Neuronal stem cell (in vitro differentiated cells): ENCODE measurements at places on chromosomes 1 and 21.
A peak's percentile ranks its signal among the peaks of the same experiment; 100 is the strongest.

GRCh38 chr1:232209357-232209756 is 420.6 kb downstream of the SIPA1L2 start:
- H3K4me3 ChIP-seq, result no peak overlapping the region
- no peaks in the 10 kb centered on the region for H3K27me3 ChIP-seq
- DNase-seq, result no peak

DNA sequence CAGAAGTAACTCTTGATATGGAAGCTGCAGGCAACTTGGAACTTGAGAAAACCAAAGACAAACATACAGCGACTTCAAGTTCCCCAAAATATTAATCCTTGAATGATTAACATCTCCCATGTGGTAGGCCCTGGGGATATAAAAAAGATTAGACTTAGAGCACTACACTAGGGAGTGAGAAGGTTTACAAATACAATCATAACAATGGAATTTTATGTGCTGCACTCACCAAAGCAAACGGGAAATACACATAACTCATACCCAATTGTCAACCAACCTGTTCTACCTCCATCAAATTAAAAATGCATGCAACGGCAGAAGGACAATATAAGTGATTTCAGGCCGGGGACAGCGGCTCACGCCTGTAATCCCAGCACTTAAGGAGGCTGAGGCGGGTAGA is 3.7 kb downstream of the SMYD3 start:
- no peak overlapping the region for H3K27ac ChIP-seq
- no peak overlapping the region for H3K4me3 ChIP-seq
- H3K27me3 ChIP-seq, result no peaks in the 10 kb centered on the region

- no peaks in the 10 kb centered on the region for H3K27me3 ChIP-seq
- no peak overlapping the region for H3K4me3 ChIP-seq
- DNase-seq, result no peak
- no peak overlapping the region for H3K27ac ChIP-seq
- no peaks in the 10 kb centered on the region for H3K36me3 ChIP-seq
Measured at GRCh38 chr1:29485096-29485925, 249.0 kb downstream of the PTPRU start.

- H3K27me3 ChIP-seq, result no peaks in the 10 kb centered on the region
- H3K4me3 ChIP-seq, result no peak overlapping the region
- H3K27ac ChIP-seq, result no peak overlapping the region
- peaks cover 6% of the 10 kb centered on the region for H3K4me1 ChIP-seq
- no peak for DNase-seq
Measured at GRCh38 chr1:58282623-58283387, 263.7 kb downstream of the OMA1 start.

GRCh38 chr1:10924030-10924429 is 88.4 kb upstream of the TARDBP start:
- no peaks in the 10 kb centered on the region for H3K27me3 ChIP-seq
- no peaks in the 10 kb centered on the region for H3K4me1 ChIP-seq
- H3K36me3 ChIP-seq, result no peaks in the 10 kb centered on the region
- no peak overlapping the region for H3K27ac ChIP-seq
- no peak overlapping the region for H3K4me3 ChIP-seq

DNA sequence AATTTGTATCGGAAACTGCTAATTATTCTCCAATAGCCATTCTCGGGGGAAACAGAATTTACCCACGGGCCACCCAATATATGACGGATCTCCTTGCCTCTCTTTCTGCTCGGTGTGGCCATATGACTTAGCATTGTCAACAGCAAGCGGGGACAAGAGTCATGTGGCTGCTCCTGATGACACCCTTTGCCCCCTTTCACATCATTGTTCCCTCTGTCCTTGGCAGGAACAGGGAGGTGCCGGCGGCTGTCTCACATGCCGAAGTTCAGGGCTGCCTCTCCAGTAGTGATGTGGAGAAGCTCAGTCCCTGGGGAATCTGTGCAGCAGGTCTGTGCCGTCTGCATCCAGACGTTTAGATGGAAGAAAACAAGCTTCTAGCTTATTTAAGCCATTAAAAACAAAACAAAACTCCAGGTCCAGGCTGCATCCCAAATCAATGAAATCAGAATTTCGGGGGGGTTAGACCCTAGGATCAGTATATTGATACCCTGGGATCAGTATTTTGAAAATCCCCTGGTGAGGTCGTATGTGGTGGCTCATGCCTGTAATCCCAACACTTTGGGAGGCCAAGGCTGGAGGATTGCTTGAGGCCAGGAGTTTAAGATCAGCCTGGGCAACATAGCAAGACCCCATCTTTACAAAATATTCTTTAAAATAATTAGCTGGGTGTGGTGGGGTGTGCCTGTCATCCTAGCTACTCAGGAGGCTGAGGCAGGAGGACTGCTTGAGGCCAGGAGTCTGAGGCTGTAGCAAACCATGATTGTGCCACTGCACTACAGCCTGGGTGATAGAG is 10.8 kb downstream of the MYOM3 start:
- H3K4me1 ChIP-seq, result no peaks in the 10 kb centered on the region
- H3K36me3 ChIP-seq, result no peaks in the 10 kb centered on the region
- no peak for DNase-seq

- H3K36me3 ChIP-seq, result no peaks in the 10 kb centered on the region
- DNase-seq, result no peak
- H3K4me3 ChIP-seq, result no peak overlapping the region
- H3K4me1 ChIP-seq, result no peaks in the 10 kb centered on the region
- H3K27me3 ChIP-seq, result no peaks in the 10 kb centered on the region
- no peak overlapping the region for H3K27ac ChIP-seq
Measured at GRCh38 chr1:237556911-237557310, 333.8 kb downstream of the ZP4 start.

DNA sequence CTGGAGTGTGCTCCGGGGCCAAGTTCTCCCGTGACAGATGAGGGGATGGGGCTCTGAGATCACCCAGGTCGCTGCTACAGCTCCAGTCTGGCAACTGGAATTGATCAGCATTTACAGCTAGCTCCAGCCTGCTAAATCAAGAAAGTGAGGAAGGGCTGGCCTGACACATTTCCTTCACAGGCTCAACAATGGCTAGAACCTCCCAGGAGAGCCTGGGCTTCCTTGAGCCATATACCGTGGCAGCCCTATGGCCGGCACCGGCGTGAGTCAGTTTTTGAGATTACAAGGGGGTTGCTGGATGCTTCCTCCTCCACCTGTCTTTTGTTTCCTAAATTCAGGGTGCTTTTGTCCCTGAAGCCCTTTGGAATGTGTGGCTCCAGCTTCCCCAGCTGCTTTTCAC is 104.2 kb downstream of the ETS2 start:
- no peaks in the 10 kb centered on the region for H3K36me3 ChIP-seq
- H3K4me3 ChIP-seq, result no peak overlapping the region
- DNase-seq, result no peak
- no peak overlapping the region for H3K27ac ChIP-seq
- H3K4me1 ChIP-seq, result peaks cover 7% of the 10 kb centered on the region
- H3K27me3 ChIP-seq, result peaks cover 3% of the 10 kb centered on the region

GRCh38 chr1:209618756-209619420 is 33.3 kb downstream of the LAMB3 start:
- peaks cover 5% of the 10 kb centered on the region for H3K4me1 ChIP-seq
- no peak for DNase-seq
- H3K4me3 ChIP-seq, result no peak overlapping the region
- H3K27me3 ChIP-seq, result no peaks in the 10 kb centered on the region
- no peaks in the 10 kb centered on the region for H3K36me3 ChIP-seq

DNA sequence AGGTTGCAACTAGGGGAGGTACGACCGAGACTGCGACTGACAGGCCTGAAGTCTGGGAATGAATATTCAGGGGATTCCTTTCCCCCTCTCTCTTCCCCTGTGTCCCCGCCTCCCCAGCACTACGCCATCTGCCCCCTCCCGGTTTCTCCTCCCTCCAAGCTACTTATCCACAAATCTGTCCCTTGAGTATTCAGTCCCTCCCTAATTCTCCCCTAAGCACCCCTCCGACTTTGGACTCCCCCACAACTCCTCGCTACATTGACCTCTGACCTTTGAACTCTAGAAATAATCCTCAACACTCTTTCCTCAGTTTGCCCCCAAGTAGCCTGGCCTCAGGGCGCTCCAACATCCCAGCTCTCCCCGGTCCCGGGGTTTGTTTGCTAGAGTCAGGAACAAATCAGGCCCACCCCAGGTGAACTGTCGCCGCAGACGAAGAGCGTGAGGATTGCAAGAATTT is 393 bp downstream of the LYSMD1 start:
- peak overlapping the region; percentile 63 for H3K27ac ChIP-seq
- H3K36me3 ChIP-seq, result peaks cover 23% of the 10 kb centered on the region
- no peaks in the 10 kb centered on the region for H3K27me3 ChIP-seq
- H3K4me3 ChIP-seq, result peak overlapping the region; percentile 85
- peak; percentile 66 for DNase-seq

- peaks cover 5% of the 10 kb centered on the region for H3K4me1 ChIP-seq
- H3K36me3 ChIP-seq, result no peaks in the 10 kb centered on the region
- H3K4me3 ChIP-seq, result no peak overlapping the region
- DNase-seq, result no peak
- peaks cover 24% of the 10 kb centered on the region for H3K27me3 ChIP-seq
Measured at GRCh38 chr1:212512816-212513559, 80.3 kb downstream of the NENF start.

GRCh38 chr1:18090636-18091035 is 17.0 kb upstream of the IGSF21 start:
- no peaks in the 10 kb centered on the region for H3K27me3 ChIP-seq
- no peak overlapping the region for H3K4me3 ChIP-seq
- peak overlapping the region; percentile 46 for H3K27ac ChIP-seq
- peak; percentile 61 for DNase-seq
- no peaks in the 10 kb centered on the region for H3K4me1 ChIP-seq
- no peaks in the 10 kb centered on the region for H3K36me3 ChIP-seq

GRCh38 chr1:30277911-30278310 is 445.5 kb downstream of the MATN1 start:
- H3K36me3 ChIP-seq, result no peaks in the 10 kb centered on the region
- no peak overlapping the region for H3K27ac ChIP-seq
- no peak for DNase-seq
- H3K4me1 ChIP-seq, result no peaks in the 10 kb centered on the region

DNA sequence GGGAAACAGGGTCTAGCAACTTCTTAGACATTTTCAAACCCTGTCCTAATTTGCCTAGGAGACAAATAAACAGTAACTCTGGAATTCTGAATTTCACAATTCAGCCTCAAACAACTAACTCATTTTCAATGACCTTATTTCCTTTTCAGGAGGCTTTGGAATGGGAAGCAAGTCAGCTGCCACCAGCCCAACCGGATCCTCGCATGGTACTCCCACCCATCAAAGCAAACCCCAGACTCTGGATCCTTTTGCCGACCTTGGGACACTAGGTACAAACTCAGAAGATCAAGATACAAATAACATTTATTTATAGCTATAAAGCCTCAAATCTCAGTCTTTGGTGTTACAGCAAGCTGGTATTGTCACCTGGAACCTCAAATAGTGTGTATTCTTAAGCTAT is 18.9 kb upstream of the LEPR start:
- H3K36me3 ChIP-seq, result peaks cover 1% of the 10 kb centered on the region
- H3K4me1 ChIP-seq, result no peaks in the 10 kb centered on the region
- no peak overlapping the region for H3K4me3 ChIP-seq
- no peak overlapping the region for H3K27ac ChIP-seq

GRCh38 chr1:24311741-24312140 is 7.4 kb upstream of the GRHL3 start:
- H3K36me3 ChIP-seq, result no peaks in the 10 kb centered on the region
- peaks cover 6% of the 10 kb centered on the region for H3K4me1 ChIP-seq
- H3K27ac ChIP-seq, result no peak overlapping the region
- no peak for DNase-seq

DNA sequence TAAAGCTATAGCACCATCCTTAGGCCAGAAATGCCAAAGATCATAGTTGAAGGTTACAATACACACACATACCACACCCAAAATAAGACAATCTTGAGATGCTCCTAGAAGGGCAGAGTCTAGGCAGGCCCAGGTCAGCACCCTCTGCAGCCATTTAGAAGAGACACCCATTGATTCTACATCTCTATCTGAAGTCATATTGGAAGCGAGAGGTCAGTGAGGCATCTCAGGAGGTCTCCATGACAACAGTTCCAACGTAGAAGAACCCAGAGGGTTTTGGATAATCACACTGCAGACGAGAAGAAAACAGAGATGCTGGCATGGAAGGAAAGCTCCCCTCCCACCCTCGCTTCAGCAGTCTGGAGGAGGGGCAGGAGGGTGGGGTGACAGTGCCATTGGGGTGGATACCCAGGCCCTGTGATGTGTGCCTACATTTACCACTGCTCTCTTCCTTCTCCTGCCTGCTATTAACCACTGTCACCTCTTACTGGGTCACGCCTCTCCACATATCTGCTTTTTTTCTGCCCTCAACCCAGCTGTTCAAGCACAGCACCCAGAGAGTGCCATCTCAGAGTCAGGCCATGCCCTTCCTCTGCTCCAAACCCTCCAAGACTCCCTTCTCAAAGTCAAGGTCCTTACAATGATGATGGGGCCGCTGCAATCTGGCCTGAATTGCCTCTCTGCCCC is 6.2 kb downstream of the TMCO4 start:
- peaks cover 1% of the 10 kb centered on the region for H3K27me3 ChIP-seq
- H3K4me3 ChIP-seq, result no peak overlapping the region
- H3K36me3 ChIP-seq, result no peaks in the 10 kb centered on the region
- DNase-seq, result no peak
